ENCODE measurements at places on chromosomes 12 and 14.

DNA sequence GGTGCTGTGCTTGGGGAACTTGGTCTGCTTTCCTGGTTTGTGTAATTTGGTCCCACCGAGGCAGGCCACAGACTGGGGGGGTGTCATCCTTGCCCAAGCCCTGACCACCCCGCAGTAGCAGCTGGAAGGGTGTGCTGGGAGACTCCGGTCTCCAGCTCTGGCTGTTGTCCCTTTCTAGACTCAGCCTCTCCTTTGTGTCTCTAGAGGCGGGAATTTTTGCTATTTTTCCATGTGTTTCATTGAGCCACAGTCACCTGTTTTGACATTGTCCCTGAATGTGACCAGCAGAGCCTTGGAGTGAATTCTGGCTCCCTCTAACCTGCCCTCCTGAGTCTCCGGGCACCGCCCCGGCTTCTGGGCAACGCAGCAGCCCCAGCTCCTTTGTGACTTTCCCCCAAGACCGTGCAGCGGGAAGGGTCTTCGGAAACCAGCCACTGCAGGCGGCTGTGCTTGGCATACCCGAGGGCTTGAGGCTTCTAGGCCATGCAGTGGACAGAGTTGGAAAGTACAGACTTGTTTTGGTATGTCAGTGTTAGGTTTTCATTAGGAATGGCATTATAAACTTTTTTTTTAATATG, 98.6 kb downstream of the TNFAIP2 start:
- DNase-seq = no peak

- no peak for DNase-seq
Measured at GRCh38 chr12:94761559-94761958, 111.2 kb upstream of the TMCC3 start.

DNA sequence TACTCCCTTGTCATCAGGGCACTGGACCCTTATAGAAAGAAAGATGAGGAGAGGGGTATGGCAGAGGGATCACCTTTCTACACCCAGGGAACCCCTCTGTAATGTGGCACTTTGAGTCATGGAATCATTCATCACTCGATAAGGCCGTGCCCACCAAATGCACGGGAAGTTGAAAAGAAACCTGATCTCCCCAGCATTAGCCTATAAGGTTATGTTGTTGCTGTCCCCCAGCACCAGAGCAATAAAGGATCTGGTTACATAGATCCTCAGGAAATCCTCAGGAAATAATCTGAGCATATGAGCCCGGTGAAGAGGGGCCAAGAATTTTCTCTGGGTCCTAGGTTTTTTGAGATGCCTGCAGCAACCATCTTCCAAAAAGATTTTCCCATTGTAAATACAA, 148.8 kb upstream of the CRY1 start:
- no peak for DNase-seq

DNA sequence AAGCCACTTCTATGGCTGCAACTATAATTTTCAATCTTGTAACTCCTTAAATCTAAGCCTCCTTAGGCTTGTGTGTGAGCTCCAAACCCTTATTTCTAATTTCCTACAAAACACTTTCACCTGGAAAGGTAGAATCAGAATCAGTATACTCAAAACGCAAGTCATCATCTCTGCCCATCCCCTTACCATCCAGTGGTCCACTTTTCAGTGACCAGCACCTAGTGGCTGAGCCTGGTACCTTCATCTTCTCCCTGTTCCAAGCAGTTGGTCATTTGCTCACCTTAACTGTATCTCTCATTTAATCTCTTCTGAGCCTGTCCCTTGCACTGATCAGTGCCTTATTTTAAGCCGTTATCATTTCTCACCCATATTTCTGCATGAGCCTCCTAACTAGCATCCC, 107.9 kb downstream of the PPM1H start:
- DNase-seq = no peak
